Suppressor macrophage (primary cell): ENCODE measurements at places on chromosomes 16 and 17.

DNA sequence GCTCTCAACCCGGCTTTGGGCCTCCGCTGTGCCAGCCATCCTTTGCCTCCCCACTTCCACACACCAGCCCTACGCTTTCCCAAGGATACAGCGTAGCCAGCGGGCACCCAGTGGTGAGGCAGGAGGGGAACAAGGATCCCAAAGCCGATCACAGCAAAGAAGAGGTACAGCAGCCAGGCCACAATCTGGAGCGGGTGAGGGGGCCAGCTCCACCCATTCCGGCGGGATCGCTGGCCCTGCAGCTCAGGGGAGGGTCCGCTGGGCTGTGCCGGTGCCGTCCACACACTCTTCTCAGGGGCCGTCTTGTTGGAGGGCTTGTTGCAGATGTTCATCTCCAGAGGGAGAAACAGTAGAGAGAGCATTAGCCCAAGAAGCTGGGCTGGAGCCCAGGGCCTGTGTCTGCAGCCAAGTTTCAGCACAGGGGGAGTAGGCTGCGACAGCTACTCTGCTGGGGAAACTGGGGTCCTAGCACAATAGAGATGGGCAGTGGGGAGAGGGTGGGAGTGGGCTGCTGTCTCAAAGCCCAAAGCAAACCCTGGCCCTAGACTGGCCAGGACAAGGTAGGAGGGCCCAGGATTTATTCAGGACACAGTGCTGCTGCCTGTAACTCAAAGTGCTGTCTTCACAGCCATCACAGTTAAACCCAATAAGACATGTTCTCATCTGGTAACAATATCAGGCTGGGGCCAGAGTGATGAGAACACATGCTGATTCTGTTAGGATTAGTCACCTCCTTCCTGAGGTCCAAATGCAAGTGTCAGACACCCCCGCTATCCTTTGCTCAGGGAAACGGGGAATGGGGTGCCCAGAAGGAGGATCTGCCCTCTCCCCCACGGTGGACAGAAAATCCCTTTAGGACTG lies 9.9 kb downstream of the ZDHHC1 start:
- DNase-seq: no peak

DNA sequence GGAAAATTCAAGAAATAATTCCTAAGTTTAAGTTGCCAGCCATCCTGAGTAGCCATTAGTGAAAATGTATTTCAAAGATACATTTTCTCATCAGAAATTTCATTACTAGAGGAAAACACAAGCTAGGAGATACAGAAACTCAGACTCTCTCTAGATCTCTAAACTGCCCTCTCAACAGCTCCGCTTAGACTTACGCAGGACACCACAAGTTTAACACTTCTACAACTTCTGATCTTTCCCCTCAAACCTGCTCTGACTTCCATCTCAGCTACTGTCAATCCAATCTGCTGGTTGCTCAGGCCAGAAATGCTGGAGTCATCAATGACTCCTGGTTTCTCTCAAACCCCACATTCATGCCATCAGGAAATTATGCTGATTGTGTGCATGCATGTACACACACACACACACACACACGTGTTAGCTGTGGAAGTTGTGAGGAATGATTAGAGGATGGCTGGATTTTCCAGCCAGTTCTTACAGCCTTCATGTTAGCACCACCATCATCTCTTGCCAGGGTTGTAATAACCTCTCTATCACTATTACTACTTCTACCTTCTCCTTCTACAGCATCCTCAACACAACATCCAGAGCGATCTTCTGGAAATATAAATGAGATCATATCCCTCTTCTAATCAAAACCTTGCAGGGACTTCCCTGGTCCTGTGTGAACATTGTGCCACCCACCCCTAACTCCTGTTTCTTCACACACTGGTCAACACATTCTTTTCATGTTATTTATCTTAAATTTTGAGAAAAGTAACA lies 47.1 kb downstream of the COX10 start:
- DNase-seq: no peak

GRCh38 chr16:15608398-15609285 lies 34.3 kb downstream of the MARF1 start:
- no peak for DNase-seq

DNA sequence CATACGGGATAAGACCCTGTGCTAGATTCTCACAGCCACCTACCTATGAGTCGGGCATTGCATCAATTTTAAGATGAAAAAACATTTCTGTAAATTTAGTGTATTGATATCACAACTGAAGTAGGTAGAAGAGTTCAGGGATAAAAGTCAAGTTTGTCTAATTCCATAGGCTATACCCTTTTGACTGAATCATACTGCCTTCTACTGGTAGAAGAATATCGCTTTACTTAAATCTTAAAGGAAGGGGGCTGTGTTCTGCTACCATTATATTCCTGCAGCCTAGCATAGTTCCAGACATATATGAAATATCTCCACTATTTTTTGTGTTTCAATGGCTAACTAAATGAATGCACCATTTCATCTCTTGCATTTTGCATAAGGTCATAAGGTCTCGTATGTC lies 1128.6 kb downstream of the CDH8 start:
- no peak for DNase-seq

DNA sequence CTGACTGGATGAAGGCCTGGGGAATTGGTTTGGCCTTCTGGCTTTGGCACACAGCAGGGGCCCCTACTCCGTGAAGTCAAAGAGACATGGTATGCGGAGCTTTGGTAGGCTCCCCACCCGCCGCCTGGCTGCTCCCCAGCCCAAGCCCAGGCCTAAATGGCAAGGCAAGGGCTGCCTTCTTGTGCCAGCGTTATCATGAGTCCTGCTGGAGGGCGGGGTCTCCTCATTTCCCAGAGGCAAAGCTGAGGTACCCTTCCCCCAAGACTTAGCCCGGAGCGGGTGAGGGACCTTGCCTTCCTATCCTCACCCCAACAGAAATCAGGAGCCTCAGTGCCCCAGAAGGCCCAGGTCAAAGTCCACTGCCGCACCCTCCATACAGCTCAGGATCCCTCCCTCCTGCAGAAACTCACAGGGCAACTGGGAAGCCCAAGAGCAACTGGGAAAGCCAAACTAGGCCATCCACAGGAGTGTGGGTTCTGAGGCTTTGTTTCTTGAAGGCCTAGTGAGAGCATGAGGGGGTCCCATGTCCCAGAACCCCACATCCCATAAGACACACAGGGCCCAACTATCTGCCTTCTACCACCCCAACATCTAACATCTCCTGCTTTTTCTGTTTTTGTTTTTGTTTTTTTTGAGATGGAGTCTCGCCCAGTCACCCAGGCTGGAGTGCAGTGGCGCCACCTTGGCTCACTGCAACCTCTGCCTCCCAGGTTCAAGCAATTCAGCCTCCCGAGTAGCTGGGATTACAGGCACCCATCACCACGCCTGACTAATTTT lies 9.3 kb downstream of the PGAP3 start:
- no peak for DNase-seq

DNA sequence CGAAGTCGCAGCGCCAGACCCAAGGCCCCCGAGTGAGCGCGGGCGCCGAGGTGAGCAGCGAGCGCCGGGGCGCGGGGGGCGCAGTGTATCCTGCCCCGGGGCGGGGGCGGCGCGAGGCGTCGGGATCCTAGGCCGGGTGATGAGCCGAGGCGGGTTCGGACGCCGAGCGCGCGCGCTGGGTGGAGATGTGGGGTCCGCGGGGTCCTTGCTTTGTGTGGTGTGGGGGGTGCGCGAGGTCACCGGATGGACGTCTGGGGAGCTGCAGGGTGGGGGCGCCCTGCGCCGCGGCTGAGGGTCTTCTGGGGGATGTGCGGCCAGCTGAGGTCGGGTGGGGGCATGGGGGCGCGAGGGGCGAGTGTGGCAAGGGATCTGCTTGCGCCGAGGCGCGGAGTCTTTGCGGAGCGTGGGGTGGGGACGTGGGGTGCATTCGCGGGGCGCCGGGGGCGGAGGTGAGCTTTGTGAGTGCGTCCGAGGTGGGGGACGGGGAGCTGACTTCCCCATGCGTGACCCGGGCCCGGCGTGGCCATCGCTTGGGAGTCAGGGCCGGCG lies 560 bp downstream of the RAI1 start:
- DNase-seq: peak; percentile 57
